ENCODE measurements at places on chromosomes 1 and 21. TPM values are rescaled to one million over a fixed set of nuclear protein-coding genes. Genes with fewer than 3 reads are reported as not detected.

Gene RGS18
- not detected for total RNA-seq

Gene LCE3E
- total RNA-seq = not detected

Gene CSF1
- total RNA-seq = 51.5 TPM

Gene OPRD1
- 0.96 TPM for total RNA-seq

Gene GNL2
- total RNA-seq = 76.7 TPM

Gene OR14A2
- not detected for total RNA-seq

Gene C1orf226
- total RNA-seq = not detected

Gene ASCL5
- not detected for total RNA-seq

Gene GUCA2A
- total RNA-seq = not detected
